Brain microvascular endothelial cell (primary cell): ENCODE measurements at places on chromosomes 3 and 15.

GRCh38 chr3:54703923-54704322 is 223.9 kb downstream of the LRTM1 start:
- no peak for DNase-seq

GRCh38 chr3:37899101-37899707 is 37.5 kb downstream of the CTDSPL start:
- DNase-seq: no peak

DNA sequence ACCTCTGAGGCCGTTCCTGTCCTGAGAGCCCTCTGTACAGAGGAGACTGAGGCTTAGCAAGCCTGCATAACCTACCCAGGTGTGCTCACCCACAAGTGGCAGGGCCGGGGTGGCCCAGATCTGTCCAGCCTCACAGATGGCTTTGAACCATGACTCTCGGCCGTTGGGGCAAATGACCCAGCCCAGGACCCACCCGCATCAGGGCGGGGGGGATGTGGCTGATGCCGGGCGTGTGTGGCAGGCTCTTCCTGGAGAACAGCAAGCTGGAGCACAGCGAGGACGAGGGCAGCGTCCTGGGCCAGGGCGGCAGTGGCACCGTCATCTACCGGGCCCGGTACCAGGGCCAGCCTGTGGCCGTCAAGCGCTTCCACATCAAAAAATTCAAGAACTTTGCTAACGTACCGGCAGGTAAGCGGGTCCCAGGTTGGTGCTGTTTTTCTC is 133.5 kb downstream of the LRRK1 start:
- no peak for DNase-seq

- DNase-seq: no peak
Observed at GRCh38 chr3:101835676-101836075, 13.6 kb upstream of the NFKBIZ start.

GRCh38 chr3:157132936-157133335 is 27.0 kb downstream of the CCNL1 start:
- DNase-seq: no peak

DNA sequence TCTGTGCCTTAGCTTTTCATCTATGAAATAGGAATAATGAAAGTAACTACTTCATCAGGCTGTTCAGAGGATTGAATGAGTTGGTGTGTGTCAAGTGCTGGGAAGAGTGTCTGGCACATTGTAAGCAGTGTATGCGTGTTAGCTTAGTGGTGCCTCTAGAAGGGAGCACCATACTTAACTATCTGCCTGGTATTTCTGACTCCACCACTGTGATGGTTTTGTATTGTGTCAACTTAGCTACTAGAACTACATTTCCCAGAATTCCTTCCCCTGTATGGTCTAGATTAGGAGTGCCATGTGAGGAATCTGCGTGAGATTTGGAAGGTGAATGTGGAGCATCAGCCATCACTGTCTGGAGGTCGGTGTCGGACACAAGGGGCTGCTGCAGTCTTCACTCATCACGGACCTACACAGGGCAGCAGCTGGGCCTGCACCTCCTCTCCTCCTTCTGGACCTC is 115.4 kb upstream of the GALNT15 start:
- DNase-seq: no peak
